ENCODE measurements at places on chromosomes 16 and 17.

GRCh38 chr16:85274924-85275323 is 162.7 kb upstream of the CIBAR2 start:
- DNase-seq, result no peak

DNA sequence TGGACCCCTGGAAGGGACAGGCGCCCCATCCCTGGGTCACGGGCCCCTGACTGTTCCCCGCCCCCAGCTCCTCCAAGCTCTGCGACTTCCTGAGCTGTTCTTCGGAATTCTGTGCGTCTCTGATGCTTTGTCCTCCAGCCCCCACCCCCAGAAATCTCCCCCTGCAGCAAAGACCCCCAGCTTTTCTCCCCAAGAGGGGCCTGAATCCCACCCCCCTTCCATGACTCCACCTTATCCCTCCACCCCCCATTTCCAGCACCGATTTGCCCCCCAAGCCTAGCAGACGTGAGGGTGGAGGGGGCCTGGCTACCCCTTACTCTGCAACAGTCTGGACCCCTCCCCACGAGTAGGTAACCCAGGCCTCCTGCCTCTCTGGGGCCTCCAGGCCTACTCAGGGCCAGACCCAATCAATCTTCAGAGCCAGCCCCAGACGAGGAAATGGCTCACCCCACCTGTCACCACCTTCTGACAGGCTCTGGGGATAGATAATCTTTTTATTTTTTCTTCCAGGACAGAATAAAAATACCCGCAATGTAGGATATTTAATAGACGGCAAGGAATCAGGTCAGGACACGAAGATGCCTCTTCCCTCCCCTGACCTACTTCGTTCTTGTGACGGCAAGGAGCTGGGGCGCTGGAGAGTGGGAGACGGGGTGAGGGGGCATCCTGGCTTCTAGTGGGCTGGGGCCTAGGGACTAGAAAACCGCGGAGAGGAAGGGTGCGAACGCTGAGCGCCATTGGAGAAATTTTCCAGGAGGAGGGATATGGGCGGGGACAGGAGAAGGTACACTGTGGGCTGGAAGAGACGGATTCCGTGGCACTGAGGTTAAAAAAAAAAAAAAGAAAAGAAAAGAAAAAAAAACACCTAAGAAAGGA is 744 bp upstream of the PLXDC1 start:
- no peak for DNase-seq

GRCh38 chr17:74217037-74217730 is 3.8 kb downstream of the TTYH2 start:
- DNase-seq, result no peak

DNA sequence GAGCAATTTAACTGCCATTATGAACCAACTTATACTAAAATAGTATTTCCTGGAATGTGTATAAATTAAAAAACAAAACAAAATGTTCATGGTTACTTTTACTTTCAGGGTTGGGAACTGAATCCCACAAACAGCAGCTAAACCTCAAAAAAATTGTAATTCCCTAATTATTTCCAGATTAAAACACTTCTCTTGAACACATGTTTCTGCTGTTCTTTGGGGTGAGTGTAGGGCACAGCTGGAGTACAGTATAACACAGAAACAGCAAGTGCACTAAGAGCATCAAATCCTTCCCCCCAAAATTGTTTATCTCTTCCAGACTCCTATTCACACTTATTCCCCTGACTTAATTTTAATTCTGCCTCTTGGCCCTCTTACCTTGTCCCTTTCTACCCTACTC is 56.4 kb downstream of the KANSL1 start:
- no peak for DNase-seq

GRCh38 chr17:75237100-75238014 is 24.0 kb downstream of the GGA3 start:
- no peak for DNase-seq

- DNase-seq, result no peak
These were observed 88.4 kb downstream of the FTO start for GRCh38 chr16:53792161-53792951.

DNA sequence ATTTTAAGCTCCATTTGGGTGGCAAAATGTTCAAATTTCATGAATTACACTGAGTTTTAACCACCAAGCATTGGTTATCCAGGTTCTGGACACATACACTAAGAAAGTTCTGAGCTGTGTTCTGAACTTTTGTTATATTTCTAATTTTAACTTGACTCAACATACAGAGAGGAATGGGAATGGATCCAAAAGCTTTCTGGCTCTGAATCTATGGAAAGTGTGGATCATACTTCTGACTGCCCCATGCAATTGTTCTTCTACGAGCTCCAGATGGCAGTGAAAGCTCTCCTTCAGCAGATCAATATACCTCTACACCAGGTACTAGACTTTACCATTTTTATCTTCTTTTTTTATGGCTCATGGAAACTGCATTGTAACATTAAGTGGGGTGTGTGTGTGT is 113.0 kb upstream of the NOG start:
- no peak for DNase-seq

DNA sequence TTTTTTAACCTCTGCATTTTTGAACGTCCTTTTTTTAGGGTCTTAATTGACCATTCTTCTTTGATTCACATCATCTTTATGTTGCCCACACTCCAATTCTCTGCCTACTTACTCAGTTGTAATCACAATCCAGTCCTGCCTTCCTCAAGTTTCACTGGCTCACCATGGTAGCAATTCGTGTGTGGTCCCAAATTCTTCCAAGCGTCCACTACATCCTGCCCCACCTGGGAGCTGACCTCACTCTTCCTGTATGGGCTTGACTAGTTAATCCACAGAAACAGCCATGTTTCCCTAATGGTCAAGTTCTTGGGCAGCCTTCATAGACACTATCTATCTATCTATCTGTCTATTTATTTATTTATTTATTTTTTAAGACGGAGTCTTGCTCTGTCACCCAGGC is 7.1 kb downstream of the TLCD2 start:
- DNase-seq, result no peak
